Activated T-cell treated with anti-CD3 and anti-CD28 coated beads for 4 hours (primary cell): ENCODE measurements at places on chromosomes 7 and 10.
A peak's percentile ranks its signal among the peaks of the same experiment; 100 is the strongest.

DNA sequence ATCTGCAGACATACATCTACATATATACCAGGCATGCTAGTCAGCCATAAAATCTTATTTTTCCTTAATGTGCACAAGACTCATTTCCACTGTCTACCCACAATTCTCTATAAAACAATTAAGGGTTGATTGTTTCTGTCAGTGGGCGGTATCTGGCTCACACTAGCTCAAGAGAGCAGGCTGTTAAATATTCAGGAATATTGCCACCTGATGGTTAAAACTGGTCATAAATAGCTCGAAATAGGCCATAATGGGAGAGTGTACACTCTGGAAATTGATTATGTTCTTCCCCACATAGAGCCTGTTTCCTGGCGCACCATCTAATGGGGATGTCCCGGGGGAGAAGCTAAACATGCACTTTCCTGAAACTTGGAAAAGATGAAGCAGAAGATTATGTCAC lies 620.6 kb upstream of the ANKRD30A start:
- no peak for DNase-seq

DNA sequence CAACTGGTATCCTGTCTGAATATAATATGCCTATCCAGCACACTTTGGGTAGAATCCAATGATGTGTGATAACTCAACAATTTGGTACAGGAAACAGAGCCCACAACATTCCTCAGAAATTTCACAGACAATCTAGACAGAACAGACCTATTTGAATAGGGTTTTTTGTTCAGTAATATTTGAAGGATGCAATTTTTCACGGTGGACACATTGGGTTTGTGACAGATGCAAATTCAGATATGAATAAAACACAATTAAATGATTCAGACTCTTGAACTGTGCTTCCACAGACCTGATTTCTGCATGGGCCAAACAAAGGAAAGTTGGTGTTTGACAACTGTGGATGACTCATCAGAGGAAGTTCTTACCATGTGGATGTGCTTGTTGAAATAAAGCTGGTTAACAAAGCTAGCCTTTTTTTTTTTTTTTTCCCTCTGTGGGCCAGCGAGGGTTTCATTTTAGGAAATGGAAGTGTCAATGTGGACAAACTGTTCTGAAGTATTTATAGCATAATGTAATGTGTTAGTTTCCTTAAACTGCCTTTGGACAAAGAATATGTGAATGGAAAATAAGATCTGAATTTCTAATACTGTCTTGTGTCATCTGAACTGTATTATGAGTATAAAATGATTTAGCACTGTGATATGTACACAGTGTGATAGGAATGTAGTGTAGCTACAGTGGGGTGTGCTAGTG lies 43.2 kb upstream of the FAM133B start:
- peak; percentile 19 for DNase-seq

DNA sequence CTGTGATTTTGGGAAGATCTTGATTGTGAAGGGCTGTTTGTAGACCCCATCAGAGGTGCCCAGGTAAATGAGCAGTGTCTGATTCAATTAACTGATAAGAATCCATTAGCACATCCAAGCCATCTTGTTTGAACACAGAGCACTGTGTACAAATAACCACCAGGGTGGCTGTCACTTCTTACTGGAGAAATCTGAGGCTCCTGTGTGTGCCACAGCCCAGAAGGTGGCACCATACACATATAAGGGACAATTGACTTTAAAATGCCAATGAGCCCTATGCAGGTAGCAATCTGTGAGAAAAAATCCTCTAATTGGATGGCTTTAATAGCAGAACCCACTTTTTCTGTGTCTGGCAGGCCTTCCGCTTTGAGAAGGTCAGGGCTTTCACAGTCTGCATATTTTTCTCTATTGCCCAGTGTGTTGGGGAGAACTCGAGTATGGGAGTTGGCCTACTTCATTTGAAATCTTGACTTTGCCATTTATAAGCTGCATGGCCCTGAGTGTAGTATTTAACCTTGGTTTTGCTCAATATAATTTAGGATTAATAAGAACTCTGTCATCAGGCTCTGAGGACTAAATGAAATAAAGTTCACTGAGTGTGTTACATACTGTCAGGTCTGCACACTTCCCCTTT lies 517.4 kb downstream of the CCSER2 start:
- no peak for DNase-seq

- DNase-seq = no peak
Observed at GRCh38 chr10:97508342-97508741, 9.6 kb downstream of the UBTD1 start.

DNA sequence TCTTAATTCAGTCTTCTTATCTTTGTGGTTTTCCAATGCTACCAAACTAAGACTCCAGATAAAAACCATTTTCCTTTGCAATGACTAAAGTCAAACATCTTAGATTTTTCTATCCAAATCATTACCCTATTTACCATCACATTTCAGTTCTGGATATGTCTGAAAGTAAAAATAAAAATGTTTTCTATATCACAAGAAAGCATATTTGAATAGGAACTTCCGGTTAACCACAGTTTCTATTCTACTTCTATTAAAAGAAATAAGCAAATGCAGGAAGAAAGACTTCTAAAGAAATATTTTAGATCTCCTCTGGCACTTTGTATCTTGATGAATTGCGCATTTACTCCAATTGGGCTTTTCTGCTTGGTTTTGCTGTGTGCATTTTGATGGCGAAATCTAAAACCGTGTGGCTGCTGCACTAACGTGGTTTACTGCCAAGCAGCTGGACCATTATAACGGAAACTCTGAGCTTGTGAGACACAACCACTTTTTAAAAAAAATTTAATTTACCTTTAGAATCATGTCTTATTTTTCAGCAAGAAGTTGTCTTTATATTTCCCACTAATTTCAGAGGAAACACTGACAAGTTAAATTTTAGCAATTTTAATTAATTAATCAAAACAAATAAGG lies 146.1 kb downstream of the VPS50 start:
- DNase-seq = no peak

- DNase-seq = no peak
Observed at GRCh38 chr7:44154703-44155102, 13.6 kb upstream of the MYL7 start.

DNA sequence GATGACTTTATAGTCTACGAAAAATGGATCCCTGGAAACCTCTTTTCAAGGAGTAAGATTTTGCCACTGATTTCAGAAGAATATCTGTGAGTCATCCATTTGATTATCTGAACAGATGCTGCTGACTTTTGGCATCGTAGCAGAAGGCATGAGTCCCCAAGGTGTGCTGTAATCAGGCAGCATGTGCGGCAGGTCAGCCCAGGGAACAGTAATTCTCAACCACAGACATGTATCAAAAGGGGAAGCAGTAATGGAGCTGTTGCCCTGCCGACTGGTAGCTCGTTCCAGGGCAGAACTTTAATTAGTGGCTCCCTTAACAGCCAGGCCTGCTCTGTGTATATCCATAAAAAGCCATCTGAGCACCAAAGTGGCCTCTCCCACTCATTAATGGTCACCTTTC lies 5.7 kb upstream of the VWC2 start:
- DNase-seq = no peak

GRCh38 chr10:110355922-110356627 lies 51.4 kb upstream of the SMNDC1 start:
- DNase-seq = no peak

DNA sequence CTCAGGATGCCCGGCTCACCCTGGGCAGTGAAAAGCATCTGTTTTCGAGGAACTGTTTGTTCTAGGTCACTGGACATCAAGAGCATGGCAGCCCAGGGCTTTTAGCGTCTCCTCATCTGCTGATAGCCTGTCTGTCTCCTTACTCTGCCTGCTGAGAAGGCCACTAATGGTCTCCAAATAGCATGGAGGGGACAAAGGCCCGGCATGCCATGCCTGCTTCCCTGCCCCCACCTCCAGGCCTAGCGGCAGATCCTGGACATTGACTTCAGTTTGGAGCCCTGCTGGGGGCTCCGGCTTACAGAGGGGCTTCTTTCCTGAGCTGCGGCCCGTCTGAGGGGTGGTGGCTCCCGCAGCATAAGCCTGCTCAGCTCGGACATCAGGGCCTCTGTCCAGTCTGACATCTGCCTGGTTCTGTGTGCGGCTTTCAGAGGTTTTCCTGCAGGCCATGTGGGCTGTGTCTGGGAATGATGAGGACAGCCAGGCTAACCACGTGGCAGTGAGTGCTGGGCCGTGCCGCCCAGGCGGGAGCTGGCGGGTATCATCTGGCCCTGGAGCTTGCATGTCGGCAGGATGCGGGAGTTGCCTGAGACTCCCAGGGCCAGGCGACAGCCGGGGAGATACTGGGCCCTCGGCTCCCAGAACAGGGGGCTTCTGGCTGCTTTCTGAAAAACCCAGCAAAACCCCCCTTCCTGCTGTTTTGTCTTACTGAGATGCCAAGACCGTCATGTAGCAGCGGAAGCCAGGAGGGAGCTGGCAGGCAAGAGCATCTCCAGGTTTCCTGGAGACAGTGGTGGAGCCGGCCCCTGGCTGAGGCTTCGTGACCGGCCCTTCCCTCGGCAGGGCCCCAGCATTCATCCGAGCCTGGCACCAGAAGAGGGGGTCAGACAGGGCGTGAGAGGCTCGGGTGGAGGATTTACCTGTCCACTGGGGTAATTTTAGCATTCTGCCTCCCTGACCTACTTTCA lies 9.2 kb downstream of the PFKFB3 start:
- no peak for DNase-seq
